SJSA1 (cell line): ENCODE measurements at places on chromosomes 6 and 20.

DNA sequence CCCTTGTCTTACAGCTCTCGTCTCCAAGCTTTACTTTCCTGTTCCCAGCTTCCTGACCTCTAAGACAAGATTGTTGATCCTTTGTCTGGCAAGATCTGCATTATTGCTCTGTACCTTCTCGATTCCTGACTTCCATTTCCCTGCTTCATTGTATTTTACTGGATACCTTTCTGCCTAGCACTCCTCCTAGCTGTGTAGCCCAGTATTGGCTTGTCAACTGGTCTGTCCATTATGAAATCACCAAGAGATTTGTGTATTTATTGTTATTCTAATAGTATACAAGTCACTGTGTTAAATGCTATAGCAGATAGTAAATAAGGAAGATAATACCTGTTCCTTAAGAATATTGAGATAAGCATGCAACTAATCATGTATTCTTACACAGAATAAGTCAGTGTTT, 305.4 kb downstream of the CDKAL1 start:
- DNase-seq = no peak

- DNase-seq = no peak
These were observed 205.0 kb downstream of the KCNQ5 start for GRCh38 chr6:72826744-72827438.

DNA sequence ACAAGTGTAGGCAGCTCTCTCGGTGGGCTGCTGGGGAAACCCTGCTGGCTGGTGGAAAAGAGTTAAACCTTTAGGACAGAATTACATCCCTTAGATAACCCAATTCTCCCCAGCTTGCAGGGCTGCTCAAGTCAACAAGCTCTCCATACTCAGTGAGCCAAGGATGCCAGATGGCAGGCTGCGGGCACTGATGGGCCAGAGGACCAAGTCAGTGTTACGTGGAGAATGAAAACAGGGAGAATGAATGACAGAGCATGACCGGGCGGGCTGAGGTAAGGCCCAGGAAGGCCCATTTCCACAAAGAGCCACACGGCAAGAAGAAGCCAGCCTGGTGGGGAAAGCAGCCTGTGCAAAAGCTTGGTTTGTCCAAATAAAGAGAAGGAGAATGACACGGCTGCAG, 58.7 kb upstream of the CD93 start:
- DNase-seq = no peak

- DNase-seq = peak; percentile 42
These were observed 816.5 kb upstream of the GJE1 start for GRCh38 chr6:141316236-141316635.

GRCh38 chr20:57672164-57672563, 37.7 kb downstream of the PMEPA1 start:
- DNase-seq = no peak

DNA sequence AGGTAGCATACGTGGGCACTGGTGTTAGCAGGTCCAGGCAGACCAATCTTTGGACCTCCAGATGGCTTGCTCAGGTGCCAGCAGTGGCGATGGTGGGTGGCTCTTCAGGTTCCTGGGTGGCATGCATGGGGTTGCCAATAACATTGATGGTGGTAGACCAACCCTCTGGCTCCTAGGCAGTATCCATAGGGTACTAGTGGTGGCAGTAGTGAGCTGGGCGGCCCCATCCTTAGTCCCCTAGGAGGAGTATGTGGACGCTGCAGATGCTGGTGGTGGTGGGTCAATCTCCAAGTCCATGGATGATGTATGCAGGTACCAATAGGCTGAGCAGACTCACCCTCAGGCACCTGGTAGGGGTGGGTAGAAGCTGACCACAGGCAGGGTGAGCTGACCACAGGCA, 70.6 kb downstream of the ZC2HC1B start:
- DNase-seq = no peak

GRCh38 chr20:62402456-62403150, 4.5 kb downstream of the CABLES2 start:
- no peak for DNase-seq

- DNase-seq = peak; percentile 39
These were observed 603.2 kb downstream of the RNF144B start for GRCh38 chr6:18990059-18990978.

DNA sequence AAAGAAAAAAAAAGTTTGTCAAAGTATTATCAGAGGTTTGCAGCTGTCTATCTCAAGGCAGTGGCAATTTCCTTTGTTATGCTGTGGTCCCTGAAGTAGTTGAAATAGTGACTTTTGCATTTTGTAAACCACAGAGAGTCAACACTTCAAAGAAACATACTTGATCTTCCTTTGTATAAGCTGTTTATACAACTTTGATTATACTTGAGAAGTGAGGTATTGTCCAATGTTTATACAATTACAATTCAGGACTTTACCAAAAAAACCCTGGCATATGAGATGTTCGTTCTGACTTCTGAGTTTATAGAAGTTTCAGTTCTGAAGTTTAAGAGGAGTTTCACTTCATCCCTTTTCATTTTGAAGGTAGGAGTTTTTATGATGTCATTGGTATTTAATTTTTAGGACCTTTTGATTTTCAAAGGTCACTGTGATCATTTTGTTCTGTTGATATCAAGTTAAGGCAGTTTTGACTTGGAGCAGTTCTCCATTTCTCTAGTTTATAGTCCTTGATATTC, 4.0 kb downstream of the STK4 start:
- peak; percentile 48 for DNase-seq

DNA sequence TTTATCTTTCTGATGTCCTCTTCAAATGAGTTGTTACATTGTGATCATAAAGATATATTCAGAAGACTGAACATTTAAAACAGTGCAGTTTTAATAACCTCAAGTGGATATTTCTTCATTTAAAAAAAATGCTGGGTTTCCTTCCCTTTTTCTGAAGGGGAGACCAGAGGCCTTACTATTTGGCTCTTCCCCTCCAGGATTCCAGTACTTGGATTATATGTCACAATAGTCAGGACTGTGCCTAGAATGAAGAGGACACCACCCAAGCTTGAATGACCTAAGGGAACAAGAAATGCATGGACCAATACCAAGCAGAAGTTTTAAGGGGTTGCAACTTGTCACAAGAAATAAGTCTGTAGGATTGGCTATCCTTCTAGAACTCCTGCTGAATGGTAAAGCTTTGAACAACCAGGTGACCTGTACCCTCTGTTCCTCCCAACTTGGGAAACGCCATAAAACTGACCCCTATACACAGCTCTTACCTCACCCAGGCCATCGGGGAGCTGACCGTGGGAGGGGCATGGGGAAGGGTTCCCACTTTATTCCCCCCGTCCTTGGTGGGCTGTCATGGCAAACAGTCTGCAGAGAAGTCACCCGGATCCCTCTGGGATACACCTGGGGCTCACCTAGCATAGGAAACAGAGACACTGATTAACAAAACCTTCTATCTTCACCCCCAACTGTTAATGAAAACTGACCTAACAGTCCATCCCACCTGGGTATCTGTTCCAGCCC, 2.0 kb downstream of the FRS3 start:
- no peak for DNase-seq

DNA sequence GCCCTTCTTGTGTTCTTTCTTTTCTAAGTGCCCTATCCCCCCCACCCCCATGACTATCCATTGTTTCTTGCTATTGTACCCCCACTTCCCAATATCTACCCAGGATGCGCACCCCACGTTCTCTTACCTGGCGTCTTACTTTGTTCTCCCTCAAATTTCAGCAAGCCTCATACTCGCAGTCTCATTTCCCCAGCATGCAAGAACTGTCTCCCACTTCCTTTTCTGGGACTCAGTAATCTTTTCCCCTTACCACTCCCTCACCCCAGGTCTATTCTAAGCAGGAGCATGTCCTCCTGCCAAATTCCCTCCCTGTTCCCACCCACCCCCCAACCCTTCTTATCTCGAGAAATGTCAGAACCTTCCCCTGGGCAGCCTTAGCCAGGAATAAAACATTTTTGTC, 1.7 kb upstream of the EHMT2 start:
- DNase-seq = no peak

GRCh38 chr6:159107451-159108260, 61.5 kb upstream of the FNDC1 start:
- no peak for DNase-seq

- no peak for DNase-seq
These were observed 206.8 kb downstream of the TINAG start for GRCh38 chr6:54515013-54515412.

DNA sequence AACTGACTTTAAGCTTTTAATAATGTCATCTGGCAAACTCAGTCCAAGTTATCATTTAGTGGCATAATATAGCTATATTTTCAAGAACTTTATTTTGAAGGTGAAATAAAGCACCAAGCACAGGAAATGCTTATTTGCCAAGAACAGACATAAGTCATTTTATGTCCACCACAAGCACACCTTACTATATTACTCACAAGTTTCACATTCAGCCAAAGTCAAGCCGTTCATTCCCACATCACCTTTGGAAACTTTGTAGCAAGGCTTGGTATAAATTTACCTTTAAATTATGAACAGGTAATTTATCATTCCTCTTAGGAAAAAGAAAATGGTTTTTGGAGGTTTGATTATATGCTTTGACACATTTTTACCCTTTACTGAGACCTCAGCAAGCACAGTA, 236.8 kb upstream of the FKBP1C start:
- DNase-seq = no peak
